Osteoblast (primary cell): ENCODE measurements at places on chromosomes 4 and X.

DNA sequence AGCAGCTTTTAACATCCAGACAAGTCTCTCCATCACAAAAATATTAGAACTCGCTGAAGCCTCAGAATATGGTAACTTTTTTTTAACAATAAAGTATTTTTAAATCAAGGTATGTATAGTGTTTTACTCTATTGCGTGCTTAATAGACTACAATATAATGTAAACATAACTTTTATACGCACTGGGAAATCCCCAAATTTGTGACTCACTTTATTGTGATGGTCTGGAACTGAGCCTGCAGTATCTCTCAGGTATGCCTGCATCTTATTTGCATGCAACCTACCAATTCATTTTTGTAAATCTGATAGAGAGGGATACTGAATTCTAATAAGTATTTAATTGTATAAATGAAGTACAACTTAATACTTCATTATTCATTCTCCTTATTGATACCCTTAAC, 823.5 kb downstream of the ADGRL3 start:
- no peak for DNase-seq

- DNase-seq: no peak
These were observed 923.6 kb upstream of the TENM3 start for GRCh38 chr4:181319629-181320028.

GRCh38 chrX:133609166-133609565, 193.9 kb upstream of the GPC4 start:
- no peak for DNase-seq

DNA sequence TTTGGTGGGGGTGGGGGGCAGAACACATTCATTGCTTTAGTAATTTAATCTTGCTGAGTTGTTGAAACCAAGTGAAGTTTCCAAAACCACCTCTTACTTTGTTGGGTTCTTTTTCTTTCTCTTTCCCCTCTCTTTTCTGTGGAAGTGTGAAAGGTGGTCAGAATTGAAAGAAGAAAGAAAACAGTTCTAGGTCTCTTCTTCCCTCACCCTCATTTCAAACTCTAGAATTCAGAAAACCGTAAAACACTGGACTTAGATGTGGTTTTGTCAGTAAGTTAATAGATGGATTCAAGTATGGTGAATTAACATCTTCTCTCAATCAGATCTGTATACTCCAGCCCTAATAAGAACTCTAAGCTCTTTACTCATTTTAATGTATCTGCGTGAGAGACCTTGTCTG, 23.7 kb downstream of the PLP1 start:
- DNase-seq: no peak

GRCh38 chr4:89196056-89196674, 84.8 kb downstream of the TIGD2 start:
- no peak for DNase-seq

DNA sequence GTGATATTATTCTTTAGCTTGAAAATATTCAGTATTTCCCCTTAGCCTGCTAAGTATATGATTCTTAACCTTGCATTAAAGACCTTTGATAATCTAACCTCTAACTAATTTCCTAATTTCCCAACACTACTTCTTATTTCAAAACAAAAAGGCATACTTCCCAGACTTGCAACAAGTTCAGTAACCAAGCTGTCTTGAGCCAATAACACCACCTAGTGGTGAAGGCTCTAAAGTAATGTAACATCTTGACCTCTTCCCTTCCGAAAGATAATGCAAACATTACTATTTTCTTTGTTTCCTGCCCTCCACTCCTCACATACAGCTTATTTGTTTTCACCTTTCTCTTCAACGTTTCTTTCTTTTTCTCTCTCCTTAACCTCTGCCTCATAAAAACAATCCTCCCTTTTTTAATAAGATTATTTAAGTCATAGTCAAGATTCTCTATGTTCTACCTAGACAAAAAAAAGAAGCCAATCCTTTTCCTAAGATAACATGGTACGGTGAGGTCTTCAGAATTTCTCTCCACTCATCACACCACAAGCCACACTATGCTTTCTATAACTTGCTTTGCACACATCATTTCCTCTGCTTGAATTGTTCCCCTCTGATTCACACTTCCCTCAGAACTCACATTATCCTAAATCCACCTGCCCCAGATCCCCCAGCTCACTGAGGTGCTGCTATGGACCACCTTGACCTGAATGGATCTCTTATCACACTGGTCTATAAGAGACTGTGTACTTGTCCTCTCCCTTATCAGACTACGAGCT, 3.5 kb downstream of the FAT1 start:
- no peak for DNase-seq

DNA sequence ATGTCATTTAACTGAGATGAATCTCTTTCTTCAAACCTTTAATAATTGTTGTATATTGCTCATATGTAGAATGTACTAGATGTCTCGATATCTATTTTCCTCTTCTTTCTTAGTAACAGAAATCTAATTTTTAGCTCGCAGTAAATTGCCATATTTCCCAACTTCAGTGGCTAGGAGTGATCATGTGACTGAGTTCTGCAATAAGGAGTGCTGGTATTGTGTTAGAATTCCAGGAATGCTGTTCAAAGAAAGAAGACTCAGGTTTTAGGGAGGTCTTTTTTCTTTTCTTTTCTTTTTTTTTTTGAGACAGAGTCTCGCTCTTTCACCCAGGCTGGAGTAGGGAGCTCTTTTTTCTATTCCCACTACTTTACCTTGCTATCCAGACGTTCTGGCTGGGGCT, 81.7 kb downstream of the SLC10A7 start:
- DNase-seq: no peak

- no peak for DNase-seq
These were observed 41.8 kb upstream of the AP1AR start for GRCh38 chr4:112189754-112190153.

DNA sequence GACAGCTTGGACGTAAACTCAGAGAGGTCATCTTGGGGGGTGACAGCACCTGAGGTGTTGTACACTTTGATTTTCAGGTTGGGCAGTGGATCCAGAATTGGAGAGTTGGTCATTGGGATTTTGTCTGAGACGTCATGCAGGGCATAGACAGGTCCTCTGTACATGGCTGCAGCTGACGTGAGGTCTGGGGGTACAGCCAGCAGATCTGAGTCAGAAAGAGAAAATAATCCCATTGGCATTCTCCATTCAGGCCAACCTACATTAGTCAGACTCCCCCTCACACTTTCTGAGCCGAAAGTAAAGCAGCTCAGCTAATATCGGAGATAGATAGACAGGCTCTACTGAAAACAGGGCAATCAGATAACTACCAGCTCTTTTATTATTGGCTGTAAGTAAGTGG, 329.7 kb downstream of the UNC5C start:
- peak; percentile 93 for DNase-seq

DNA sequence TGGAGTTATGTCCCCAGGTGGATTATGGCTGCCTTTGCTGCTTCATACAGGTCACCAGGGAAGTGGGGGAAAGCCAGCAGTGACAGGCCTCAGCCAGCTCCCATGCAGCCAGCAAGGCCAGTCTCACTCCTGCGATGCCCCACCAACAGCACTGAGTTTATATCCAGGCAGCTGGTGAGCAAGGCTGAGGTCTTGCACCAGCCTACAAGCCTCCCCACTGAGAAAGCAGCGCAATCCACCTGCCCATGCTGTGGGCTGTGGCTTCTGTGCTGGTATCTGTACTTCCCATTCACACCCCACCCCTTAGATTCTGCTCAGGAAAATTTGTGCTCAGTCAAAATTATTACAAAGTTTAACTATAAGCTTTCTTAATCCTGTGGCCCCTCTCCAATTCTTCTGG, 153.5 kb downstream of the HHIP start:
- peak; percentile 23 for DNase-seq

GRCh38 chr4:39655876-39656275, 17.2 kb upstream of the SMIM14 start:
- peak; percentile 58 for DNase-seq

DNA sequence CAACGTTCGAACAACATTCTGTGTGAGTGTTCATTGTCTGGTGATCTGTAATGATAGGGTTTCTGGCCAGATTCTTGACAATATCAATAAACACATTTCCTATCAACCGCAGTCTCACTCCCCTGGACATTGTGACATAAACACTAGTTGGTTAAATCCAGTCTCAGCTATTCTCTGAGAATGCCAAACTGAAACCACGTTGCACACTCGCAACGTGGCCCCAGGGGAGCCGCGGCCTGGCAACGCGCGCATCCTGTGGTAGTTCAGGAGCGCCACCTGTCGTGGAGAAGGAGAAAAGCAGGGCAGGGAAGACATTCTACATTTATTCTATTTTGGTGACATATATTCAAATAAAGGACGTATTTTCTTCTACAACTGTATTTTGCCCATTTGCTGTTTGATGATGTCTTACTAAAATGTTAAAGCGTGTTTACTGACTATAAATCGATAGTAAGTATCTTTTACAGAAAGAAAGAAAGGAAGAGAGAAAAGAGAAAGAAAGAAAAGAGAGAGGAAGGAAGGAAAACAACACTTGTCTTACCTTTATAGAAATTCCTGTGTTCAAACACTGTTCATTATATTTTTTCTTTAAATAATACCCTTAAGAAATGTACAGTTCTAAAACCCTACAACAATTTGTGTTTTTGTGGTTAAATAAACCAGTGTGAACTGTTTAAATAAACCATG, 738.3 kb upstream of the FRG1 start:
- DNase-seq: peak; percentile 80
